ENCODE measurements at places on chromosomes 11 and 22. TPM values are rescaled to one million over a fixed set of nuclear protein-coding genes. Genes with fewer than 3 reads are reported as not detected.

The SYT12 gene
- total RNA-seq = not detected

The CASP5 gene
- not detected for total RNA-seq

The SEC14L6 gene
- total RNA-seq = not detected

The OR56B4 gene
- not detected for total RNA-seq

The FLRT1 gene
- total RNA-seq = not detected

The NOX4 gene
- total RNA-seq = not detected

The OR6M1 gene
- not detected for total RNA-seq

The NEFH gene
- 7.5 TPM for total RNA-seq

The VWCE gene
- 25.8 TPM for total RNA-seq

The FXYD2 gene
- 6.7 TPM for total RNA-seq

The TUT1 gene
- total RNA-seq = 34.4 TPM

The NXPE4 gene
- total RNA-seq = not detected

The TRIM6 gene
- 0.47 TPM for total RNA-seq

The PNPLA5 gene
- not detected for total RNA-seq

The CDKN1C gene
- total RNA-seq = 1.6 TPM

The DEFB131B gene
- not detected for total RNA-seq

The P2RY6 gene
- total RNA-seq = not detected

The TRIM51 gene
- not detected for total RNA-seq

The PHLDA2 gene
- total RNA-seq = 3.6 TPM

The APOBEC3F gene
- 20.7 TPM for total RNA-seq

The TP53I11 gene
- total RNA-seq = 17.5 TPM

The LMO2 gene
- not detected for total RNA-seq

The CD59 gene
- total RNA-seq = 36.0 TPM

The FOLR1 gene
- not detected for total RNA-seq

The TTC36 gene
- 0.36 TPM for total RNA-seq

The SYCE3 gene
- not detected for total RNA-seq

The C11orf97 gene
- total RNA-seq = not detected

The RASL10A gene
- not detected for total RNA-seq

The PRDM11 gene
- total RNA-seq = 3.5 TPM

The SLC25A18 gene
- not detected for total RNA-seq

The LRP4 gene
- 0.36 TPM for total RNA-seq

The BUD13 gene
- 28.6 TPM for total RNA-seq

The PRAME gene
- total RNA-seq = not detected
